ENCODE measurements at places on chromosomes 13 and 19. TPM values are rescaled to one million over a fixed set of nuclear protein-coding genes. Genes with fewer than 3 reads are reported as not detected.

The KISS1R gene
- 10.6 TPM for total RNA-seq

- no peaks in the 10 kb centered on the region for H3K27me3 ChIP-seq
- H3K4me3 ChIP-seq, result no peak overlapping the region
- no peaks in the 10 kb centered on the region for H3K36me3 ChIP-seq
- no peaks in the 10 kb centered on the region for H3K4me1 ChIP-seq
- no peak overlapping the region for H3K27ac ChIP-seq
Observed at GRCh38 chr13:86918682-86919081, 752.5 kb upstream of the SLITRK5 start.

DNA sequence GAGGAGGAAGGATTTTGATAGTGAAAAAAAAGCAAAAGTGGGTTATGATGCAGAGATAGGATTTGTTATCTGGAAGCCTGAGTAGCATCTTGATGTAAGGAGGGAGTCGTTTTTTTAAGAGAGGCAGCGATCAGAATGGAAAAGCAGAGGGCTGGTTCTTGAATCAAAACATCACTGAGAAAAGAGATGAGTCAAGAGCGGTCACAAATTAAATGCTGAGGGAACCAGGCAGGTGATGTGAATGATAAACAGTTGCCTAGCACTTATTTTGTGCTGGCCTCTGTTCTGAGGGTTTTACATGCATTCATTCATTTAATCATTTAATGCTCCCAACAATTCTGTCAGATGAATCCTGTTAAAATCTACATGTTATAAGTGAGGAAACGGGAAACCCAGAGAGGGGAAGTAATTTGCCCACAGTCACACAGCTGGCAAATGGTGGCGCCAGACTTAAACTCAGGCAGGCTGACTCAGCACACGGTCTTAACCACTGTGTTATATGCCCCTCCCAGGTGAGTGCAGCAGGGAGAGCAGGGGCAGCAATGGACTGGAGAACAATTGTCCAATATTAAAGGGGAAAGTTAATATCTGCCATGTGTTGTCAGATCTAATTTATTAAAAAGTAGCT lies 21.4 kb downstream of the SIGLECL1 start:
- peak overlapping the region; percentile 71 for H3K27ac ChIP-seq
- no peaks in the 10 kb centered on the region for H3K36me3 ChIP-seq
- H3K4me3 ChIP-seq, result no peak overlapping the region
- H3K4me1 ChIP-seq, result peaks cover 22% of the 10 kb centered on the region

DNA sequence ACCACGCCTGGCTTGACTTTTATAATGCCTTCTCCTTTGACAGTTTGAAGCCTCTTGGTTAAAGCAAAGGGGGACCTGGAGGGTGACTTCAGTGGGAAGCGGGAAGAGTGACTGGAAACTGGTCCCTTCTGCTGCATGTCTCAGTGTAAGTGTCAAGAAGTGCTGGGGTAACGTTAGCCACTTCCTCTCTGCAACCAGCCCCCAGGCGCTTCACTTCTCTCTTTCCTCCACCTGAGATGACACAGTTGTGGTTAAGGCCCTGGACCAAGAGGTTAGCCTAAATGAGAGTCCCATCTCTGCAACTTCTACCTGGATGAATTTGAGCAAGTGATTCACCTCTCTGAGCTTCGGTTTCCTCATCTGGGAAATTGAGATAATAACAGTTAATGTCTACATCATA lies 16.3 kb downstream of the LEUTX start:
- no peak overlapping the region for H3K4me3 ChIP-seq
- H3K27me3 ChIP-seq, result peaks cover 2% of the 10 kb centered on the region
- peaks cover 9% of the 10 kb centered on the region for H3K4me1 ChIP-seq
- peak; percentile 27 for DNase-seq
- no peak overlapping the region for H3K27ac ChIP-seq

The ZNF772 gene
- 3.9 TPM for total RNA-seq

The HNRNPUL1 gene
- total RNA-seq, result 290 TPM

DNA sequence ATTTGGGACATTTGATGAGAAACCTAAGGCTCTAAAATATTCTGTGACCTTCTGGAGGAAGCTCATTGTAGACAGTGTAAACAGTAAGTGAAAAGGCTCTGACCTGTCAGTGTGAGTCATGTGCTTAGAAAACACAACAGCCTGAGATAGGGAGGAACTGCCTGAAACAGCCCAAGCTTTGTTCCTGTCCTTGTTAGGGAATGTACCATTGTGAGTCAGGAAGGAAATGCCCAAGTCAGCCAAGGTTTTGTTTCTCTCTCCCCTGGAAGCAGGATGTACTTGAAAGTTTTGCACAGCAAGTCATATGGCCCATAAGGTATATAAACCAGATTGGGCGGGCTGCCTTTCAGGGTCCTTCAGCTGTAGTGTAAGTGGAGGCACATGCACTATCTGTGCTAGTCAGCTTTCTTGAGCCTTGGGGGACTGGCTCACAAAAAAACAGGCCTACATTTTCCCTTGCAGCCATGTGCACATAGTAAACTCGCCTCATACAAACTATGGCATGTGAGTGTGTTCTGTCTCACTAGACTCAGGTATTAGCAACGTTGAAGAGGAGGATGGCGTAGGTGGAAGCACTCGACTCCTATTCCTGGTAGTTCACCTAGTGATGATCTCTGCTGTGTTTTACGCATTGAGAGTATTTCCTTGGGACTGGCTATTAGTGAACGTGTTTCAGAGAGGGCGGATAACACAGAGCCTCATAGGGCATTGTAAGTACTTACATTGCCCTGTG lies 141.2 kb upstream of the KLHL1 start:
- H3K36me3 ChIP-seq, result no peaks in the 10 kb centered on the region
- DNase-seq, result no peak
- no peak overlapping the region for H3K4me3 ChIP-seq

The ZNF304 gene
- total RNA-seq, result 3.8 TPM

GRCh38 chr19:41298348-41298964 lies 11.5 kb upstream of the CCDC97 start:
- H3K4me1 ChIP-seq, result peaks cover 94% of the 10 kb centered on the region
- peak overlapping the region; percentile 85 for H3K27ac ChIP-seq
- no peak overlapping the region for H3K4me3 ChIP-seq
- DNase-seq, result peak; percentile 48
- peaks cover 88% of the 10 kb centered on the region for H3K36me3 ChIP-seq

GRCh38 chr13:95756072-95756471 lies 79.1 kb downstream of the DNAJC3 start:
- peak overlapping the region; percentile 54 for H3K27ac ChIP-seq
- H3K27me3 ChIP-seq, result no peaks in the 10 kb centered on the region
- no peak overlapping the region for H3K4me3 ChIP-seq
- DNase-seq, result no peak
- peaks cover 4% of the 10 kb centered on the region for H3K36me3 ChIP-seq

DNA sequence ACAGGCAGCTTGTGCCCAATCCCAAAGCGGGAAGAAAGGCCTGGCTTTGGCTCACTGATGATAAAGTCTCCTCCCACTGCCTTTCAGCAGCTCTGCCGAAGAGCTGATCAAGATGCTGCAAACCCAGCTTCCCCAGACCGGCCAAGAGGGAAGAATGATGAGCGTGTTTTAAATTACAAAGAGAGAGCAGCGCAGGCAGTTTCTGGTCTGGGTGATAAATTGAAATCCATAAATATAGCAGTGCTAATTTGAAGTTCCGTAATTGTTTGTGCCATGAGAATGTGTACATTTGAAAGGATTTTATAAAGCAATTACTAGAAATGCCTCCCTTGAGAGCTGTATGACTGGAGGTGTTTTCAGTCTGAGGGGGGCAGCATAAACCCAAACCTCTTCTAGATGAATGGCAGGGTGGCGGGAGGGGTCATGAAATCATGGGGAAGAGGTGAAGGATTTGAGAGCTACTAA lies 171.8 kb downstream of the STK24 start:
- no peaks in the 10 kb centered on the region for H3K36me3 ChIP-seq
- no peaks in the 10 kb centered on the region for H3K4me1 ChIP-seq
- H3K4me3 ChIP-seq, result no peak overlapping the region
- no peak overlapping the region for H3K27ac ChIP-seq

The RNF113B gene
- not detected for total RNA-seq

The CGB8 gene
- not detected for total RNA-seq

DNA sequence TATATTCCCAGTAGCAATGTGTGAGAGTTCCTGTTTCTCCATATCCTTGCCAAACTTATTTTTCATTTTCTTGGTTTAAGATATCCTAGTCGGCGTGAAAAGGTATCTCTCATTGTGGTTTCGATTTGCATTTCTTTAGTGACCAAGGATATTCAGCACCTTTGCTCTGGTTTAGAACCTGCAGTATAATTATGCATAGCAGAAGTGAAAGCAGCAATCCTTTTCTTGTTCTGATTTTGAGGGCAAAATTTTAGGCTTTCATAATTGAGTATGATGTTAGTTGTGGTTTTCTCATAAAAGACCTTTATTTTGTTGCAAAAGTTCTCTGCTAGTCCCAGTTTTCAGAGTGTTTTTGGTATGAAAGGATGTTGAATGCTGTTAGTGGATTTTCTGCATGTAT lies 491.0 kb downstream of the FGF9 start:
- H3K4me3 ChIP-seq, result peak overlapping the region; percentile 34
- H3K27me3 ChIP-seq, result no peaks in the 10 kb centered on the region
- no peak overlapping the region for H3K27ac ChIP-seq
- DNase-seq, result no peak
- peaks cover 39% of the 10 kb centered on the region for H3K4me1 ChIP-seq
- H3K36me3 ChIP-seq, result no peaks in the 10 kb centered on the region

The HRC gene
- not detected for total RNA-seq

DNA sequence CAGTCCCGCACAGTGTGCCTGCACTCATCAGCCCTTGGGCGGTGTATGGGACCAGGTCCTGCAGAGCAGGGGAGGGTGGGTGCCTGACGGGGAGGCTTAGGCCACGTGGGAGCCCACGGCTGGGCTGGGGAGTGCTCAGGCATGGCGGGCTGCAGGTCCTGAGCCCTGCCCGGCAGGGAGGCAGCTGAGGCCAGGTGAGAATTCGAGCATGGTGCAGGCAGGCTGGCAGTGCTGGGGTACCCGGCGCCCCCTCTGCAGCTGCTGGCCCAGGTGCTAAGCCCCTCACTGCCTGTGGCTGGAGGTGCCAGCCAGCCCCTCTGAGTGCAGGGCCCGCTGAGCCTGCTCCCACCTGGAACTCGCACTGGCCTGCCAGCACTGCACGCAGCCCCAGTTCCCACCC lies 630.9 kb upstream of the PCDH20 start:
- no peaks in the 10 kb centered on the region for H3K4me1 ChIP-seq
- H3K4me3 ChIP-seq, result no peak overlapping the region
- no peaks in the 10 kb centered on the region for H3K36me3 ChIP-seq
- DNase-seq, result no peak

The PSG3 gene
- total RNA-seq, result not detected

The SIGLEC5 gene
- not detected for total RNA-seq

DNA sequence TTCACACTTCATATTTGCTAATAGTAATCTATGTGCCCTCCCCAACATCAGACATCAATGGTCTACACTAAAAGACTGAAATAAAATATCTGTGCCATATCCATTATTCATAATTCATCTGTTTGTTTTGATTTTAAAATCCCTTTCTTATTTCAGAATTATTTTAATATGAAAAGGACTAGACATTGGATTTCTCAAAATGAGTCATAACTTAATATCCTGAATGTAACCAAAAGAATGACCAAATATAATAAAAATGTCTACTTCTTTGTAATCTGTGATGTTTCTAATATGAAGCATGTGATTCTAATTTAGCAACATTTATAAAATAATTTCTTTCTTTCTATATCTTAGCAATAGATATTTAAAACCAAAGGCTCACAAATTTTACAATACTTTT lies 64.9 kb downstream of the MZT1 start:
- no peak overlapping the region for H3K27ac ChIP-seq
- H3K27me3 ChIP-seq, result peaks cover 12% of the 10 kb centered on the region
- DNase-seq, result no peak
- no peak overlapping the region for H3K4me3 ChIP-seq
- no peaks in the 10 kb centered on the region for H3K4me1 ChIP-seq

- H3K36me3 ChIP-seq, result no peaks in the 10 kb centered on the region
- H3K4me1 ChIP-seq, result no peaks in the 10 kb centered on the region
- DNase-seq, result no peak
- H3K27me3 ChIP-seq, result peaks cover 2% of the 10 kb centered on the region
Observed at GRCh38 chr13:101307181-101307701, 109.1 kb downstream of the NALCN start.

DNA sequence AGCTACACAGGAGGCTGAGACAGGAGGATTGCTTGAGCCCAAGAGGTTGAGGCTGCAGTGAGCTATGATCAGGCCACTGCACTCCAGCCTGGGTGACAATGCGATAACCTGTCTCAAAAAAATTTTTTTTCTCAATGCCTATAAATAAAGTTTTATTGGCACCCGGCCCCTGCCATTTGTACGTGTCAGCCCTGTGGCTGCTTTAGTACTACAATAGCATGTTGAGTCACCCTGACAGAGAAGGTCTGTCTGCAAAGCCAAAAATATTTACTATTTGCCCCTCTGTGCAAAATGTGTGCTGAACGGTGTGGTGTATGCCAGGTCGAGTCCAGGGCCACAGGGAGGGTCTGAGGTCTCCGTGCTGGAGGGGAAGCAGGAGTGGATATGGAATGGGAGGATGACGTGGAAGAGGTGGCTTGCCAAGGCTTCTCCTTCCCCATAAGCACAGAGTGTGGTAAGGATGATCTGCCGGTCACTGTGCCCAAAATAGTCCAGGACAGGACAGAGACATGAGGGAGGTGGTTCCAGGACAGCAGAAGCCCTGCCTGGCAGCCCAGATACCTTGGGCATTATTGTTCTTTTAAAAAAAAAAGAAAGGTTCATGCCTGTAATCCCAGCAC lies 10.0 kb downstream of the NMRK2 start:
- no peak overlapping the region for H3K27ac ChIP-seq
- H3K4me1 ChIP-seq, result no peaks in the 10 kb centered on the region
- peaks cover 2% of the 10 kb centered on the region for H3K27me3 ChIP-seq
- DNase-seq, result no peak
- no peaks in the 10 kb centered on the region for H3K36me3 ChIP-seq

The BRME1 gene
- 7.7 TPM for total RNA-seq

The VSTM2B gene
- not detected for total RNA-seq

The ZNF729 gene
- total RNA-seq, result not detected

GRCh38 chr19:42069619-42070351 lies at the start of gene GRIK5:
GRIK5 (minus strand) TSS chr19:42070206; CDS start chr19:42065770, 4,436 bp downstream.
- no peak within 1 kb of the TSS for H3K4me3 ChIP-seq
- no peak within 1 kb of the TSS for H3K27ac ChIP-seq
- H3K36me3 ChIP-seq, result no peaks in the 10 kb centered on the region
- DNase-seq, result no peak

The TNFSF13B gene
- 4.3 TPM for total RNA-seq

- peak; percentile 65 for DNase-seq
- H3K4me3 ChIP-seq, result peak overlapping the region; percentile 89
- peaks cover 2% of the 10 kb centered on the region for H3K27me3 ChIP-seq
- H3K36me3 ChIP-seq, result peaks cover 27% of the 10 kb centered on the region
Observed at GRCh38 chr19:53102756-53103233, 427 bp downstream of the ZNF160 start.

GRCh38 chr13:25881971-25882451 lies 169.8 kb downstream of the SHISA2 start:
- no peak for DNase-seq
- H3K27me3 ChIP-seq, result no peaks in the 10 kb centered on the region
- H3K4me3 ChIP-seq, result no peak overlapping the region
- H3K27ac ChIP-seq, result no peak overlapping the region
- peaks cover 32% of the 10 kb centered on the region for H3K4me1 ChIP-seq
- no peaks in the 10 kb centered on the region for H3K36me3 ChIP-seq

All from activated CD4-positive, alpha-beta memory T cell treated with anti-CD3 and anti-CD28 coated beads for 36 hours (primary cell).